ENCODE measurements at places on chromosomes 13 and 19.

- no peak for DNase-seq
Observed at GRCh38 chr19:58392945-58393724, 2.3 kb upstream of the RNF225 start.

DNA sequence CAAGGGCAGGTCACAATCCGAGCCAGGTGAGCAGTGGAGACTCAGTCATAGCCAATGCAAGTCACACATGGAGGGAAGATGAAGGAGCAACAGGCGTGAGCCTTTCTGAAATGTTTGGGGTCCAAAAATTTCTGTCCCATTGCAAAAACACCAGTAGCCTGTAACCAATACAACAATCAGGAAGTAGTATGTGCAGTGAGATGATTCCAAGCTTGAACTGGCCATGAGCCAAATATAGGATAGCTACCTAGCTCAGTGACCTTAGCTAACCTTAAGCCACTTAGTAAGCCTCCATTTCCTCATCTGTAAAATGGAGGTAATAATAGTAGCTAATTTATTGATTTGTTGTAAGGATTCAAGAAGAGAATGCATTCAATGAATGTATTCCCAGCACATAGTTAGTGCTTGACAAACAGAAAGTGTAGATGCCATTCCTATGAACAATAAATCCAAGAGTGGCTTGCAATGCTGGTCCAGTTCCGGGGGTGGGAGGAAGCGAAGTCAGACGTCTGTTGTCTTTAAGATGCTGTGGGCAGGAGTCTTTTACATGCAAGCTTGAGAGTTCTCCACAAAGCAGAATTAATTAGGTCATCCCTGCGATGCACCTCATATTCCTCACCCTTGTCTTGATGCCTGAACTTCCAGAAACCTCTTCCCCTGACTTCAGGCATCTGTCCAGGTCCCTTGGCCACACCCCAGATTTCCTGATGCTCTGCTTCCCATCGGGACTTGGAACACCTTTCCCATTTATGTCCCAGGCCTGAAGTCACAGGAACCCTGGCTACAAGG lies 195.7 kb upstream of the UBL3 start:
- no peak for DNase-seq

- no peak for DNase-seq
Observed at GRCh38 chr13:39100996-39101738, 62.9 kb downstream of the NHLRC3 start.

GRCh38 chr13:75661443-75661842 lies 25.3 kb downstream of the LMO7 start:
- DNase-seq, result no peak

GRCh38 chr19:2716722-2717637 lies 4.2 kb downstream of the DIRAS1 start:
- no peak for DNase-seq

DNA sequence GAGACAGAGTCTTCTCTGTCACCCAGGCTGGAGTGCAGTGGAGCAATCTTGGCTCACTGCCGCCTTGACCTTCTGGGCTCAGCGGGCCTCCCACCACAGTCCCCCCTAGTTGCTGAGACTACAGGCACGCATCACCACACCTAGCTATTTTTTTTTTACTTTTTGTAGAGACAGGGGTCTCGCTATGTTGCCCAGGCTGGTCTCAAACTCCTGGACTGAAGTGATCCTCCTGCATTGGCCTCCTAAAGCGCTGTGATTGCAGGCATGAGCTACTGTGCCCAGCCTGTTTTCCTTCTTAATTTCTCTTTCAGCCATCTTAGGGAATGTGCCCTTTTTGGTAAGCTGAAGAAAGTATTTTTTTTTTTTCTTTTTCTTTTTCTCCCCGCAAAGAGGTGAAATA lies 42.6 kb upstream of the RNF113B start:
- no peak for DNase-seq

DNA sequence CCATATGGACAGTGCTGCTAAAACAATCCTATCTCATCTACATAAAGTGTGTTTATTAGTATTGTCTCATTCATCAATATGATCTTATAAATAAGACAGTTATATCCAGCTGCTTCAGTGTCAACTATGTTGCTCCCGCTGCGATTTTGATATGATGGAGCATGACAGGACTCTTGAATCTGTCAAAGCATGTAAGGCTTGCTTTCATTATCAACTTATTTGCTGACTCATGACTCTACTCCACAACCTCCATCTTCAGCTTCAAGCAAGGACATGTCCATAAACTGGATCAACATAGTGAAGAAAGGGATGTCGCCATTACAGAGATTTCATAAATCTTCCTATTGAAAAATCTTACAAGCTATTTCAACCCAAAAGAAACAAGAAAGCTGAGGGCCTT lies 2812.6 kb downstream of the PCDH9 start:
- no peak for DNase-seq

DNA sequence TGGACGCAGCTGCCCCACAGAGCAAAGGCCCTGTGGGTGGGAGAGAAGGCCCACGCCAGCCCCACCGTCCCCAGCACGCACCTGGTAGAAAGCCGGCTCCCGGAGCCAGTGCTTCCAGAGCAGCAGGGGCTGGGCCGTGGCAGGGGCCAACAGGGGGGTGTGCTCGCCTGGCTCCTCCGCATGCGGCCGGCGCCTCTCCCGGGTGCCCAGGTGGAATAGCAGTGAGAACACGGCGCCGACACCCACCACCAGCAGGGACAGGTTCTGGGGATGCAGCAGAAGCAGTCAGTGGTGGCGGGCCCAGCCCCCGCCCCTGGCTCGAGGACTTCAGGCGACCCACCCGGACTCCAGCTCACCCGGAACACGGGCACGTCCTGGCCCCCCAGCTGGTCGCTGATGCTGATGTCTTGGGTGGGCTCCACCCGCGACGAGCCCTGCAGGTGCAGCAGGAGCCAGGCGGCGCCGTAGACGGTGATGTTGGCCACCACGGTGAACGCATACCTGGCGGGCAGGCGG lies 8.9 kb downstream of the TEKTIP1 start:
- DNase-seq, result no peak

DNA sequence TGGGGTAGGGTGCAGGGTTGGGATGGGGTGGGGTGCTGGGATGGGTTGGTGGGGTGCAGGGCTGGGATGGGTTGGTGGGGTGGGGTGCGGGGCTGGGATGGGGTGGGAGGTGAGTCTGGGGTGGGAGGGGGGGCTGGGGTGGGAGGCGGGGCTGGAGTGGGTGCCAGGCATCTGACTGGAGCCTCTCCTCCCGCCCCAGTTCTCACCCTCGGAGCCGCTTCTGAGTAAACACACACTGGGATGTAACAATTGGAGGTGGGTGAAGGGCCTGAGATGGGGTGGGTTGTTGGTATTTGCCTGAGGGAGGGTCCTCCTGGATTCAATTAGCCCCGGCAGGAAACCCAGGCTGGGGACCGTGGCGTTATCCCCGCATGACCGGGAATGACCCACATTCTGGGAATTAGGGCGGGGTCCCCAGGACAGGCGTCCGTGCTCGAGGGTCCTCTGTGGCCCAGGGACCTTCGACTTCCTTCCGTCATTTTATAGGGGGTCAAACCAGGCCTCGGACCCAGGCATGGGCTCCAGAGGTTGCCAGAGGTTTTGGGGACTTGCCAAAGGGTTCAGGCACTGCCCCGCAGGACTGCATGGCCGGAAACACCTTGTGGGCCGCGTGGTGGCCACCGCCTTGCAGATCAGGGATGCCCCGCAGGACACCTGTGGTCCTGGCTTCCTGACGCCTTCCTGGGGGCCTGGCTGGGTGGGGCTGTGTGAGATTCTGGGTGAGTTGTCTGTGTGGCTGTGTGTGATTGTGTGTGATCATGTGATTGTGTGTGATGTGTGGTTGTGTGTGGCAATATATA lies 1.4 kb downstream of the TMPRSS9 start:
- DNase-seq, result no peak

- no peak for DNase-seq
Observed at GRCh38 chr19:40269216-40269940, 15.8 kb downstream of the AKT2 start.

GRCh38 chr13:50389726-50390125 lies 374.5 kb downstream of the KCNRG start:
- DNase-seq, result no peak

- DNase-seq, result no peak
Observed at GRCh38 chr13:41746259-41746658, 214.7 kb downstream of the VWA8 start.

- DNase-seq, result no peak
Observed at GRCh38 chr19:19461671-19462622, 53.4 kb downstream of the TSSK6 start.

GRCh38 chr19:17481986-17482385 lies 11.7 kb downstream of the SLC27A1 start:
- DNase-seq, result no peak

DNA sequence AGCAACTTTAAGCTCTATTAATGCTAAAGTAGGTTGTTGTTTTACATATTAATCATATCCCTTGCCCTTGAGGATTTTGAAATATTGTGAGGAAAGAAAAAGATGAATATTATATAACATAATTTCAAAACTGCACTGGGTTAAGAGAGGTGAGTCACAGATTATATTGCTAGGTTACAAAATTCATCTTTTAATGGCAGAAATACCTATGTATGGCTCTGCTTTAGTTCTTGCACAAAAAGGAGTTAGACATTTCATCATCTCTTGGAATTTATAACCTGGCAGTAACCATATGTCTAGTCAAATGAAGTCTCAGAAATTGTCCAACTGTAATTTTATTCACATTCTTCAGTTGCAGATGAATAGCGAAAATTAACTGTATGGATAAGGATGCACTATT lies 2041.1 kb downstream of the OLFM4 start:
- DNase-seq, result no peak

DNA sequence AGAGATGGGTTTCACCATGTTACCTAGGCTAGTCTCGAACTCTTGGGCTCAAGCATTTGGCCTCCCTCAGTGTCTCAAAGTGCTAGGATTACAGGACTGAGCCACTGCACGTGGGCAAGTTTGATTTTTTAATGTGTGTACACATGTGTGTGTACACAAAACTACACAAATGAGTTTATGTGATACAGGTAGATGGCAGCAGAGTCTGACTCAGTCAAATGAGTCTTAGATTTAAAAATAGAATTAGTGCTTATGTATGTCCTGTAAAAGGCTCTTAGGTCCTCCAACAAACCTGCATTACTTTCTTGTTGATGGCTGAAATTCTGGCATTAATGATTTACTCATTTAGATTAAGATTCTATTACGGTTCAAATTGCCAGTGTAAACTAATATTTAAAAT lies 293.7 kb downstream of the PCDH17 start:
- DNase-seq, result no peak

DNA sequence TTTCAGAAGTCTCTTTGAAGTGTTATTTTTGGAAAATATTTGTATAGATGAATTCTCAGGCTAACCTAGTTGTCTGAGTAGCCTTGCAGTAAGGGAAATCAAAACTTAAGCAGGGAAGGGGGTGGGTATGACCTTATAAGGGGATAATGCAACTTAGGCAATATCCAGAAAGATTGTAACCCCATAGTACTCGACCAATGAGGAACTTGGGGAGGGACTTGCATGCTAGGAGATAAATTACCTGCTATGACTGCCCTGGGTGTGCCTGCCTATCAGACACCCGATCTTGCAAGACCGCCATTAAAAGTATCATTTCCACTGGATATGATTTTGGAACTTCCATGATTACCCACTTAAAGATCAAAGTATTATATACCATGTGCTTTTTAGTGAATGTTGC lies 23.0 kb upstream of the RFXAP start:
- no peak for DNase-seq

GRCh38 chr13:38376546-38376945 lies 26.9 kb downstream of the UFM1 start:
- DNase-seq, result no peak

DNA sequence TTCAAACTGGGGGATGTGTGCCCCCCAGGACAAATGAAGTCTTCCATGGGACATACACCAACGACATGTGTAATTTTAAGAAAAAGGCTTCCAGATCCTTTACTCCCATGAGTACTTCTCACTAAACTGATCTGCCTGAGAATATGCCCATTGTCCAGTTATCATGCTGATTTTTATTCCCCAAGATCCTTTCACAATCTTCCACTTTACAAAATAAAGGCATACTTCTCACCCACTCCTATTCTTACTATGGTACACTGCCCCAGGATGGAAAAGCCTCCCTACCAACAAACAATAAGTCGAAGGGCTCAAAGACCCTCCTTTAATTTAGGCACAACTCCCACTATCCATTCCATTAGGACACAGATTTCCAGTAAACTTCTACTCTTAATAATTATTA lies 3.5 kb downstream of the SPART start:
- no peak for DNase-seq

DNA sequence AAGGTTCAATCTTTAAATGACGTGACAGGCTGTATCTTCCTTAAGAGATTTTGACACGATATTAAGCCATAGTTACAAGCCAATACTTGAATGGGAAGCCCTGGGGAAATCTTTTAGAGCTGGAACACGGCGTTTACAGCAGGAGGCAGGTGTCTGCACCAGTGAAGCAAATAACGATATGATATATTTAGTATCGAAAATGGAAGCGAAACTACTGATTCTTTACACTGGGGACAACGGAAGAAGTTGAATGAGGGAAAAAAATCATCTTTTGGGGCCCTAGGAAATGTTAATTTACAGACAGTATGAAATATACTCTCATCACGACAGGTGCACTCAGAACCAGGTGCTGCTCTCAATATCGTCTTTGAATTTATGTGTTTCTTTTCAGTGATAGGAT lies 793.9 kb upstream of the PCDH20 start:
- DNase-seq, result no peak

- DNase-seq, result no peak
Observed at GRCh38 chr13:98783856-98784478, 31.5 kb upstream of the SLC15A1 start.

DNA sequence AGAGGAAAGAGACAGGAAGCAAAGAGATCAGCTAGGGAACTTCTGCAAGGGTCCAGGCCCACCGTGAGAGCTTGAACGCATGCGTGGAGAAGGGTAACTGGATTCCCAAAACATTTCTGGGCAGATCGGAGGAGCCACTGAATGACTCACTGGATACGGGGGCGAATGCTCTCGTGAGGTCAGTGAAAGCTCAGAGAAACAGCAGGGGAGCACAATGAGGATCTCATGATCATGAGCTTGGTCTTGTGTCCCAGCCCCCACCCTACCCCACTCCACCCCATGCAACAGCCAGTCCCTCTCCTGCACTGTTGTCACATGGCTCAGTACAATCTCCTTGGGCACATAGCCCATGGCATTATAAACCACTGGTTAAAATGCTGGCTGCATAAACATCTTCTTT lies 40.6 kb downstream of the DCLK1 start:
- no peak for DNase-seq

- no peak for DNase-seq
Observed at GRCh38 chr19:42206871-42207755, 10.4 kb downstream of the DEDD2 start.

GRCh38 chr13:100490692-100491091 lies 97.9 kb downstream of the GGACT start:
- DNase-seq, result no peak

DNA sequence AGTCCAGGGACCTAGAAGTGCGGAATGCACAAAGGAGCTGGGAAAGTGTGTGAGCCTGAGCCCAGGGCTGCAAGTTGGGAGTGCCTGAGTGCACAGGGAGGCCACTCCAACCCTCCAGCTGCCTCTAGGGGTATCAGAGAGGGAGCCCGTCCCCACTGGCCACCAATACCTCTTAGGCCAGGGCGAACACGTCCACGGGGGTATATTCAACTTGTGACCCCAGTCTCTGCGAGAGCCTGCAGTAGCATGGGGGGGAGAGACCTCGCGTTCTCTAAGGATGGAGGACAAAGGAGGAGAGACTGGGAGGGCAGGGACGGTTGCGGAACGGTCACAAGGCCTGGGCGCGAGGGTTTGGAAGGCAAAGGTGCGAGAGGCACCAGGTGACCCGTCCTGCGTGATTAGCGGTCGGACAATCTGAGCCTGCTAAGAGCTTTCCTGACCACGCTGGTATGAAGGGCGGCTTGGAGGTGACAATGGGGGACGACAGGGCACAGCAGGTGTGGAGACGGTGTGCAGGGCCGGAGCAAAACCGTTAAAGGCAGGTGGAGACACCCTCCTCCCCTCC lies 676 bp downstream of the CD320 start:
- no peak for DNase-seq
